ENCODE measurements at places on chromosomes 16 and 17.

GRCh38 chr17:44952946-44953475, 5.4 kb upstream of the KIF18B start:
- peaks cover 7% of the 10 kb centered on the region for H3K4me1 ChIP-seq
- no peak overlapping the region for H3K4me3 ChIP-seq
- no peak overlapping the region for H3K27ac ChIP-seq
- no peaks in the 10 kb centered on the region for H3K36me3 ChIP-seq
- DNase-seq: no peak

DNA sequence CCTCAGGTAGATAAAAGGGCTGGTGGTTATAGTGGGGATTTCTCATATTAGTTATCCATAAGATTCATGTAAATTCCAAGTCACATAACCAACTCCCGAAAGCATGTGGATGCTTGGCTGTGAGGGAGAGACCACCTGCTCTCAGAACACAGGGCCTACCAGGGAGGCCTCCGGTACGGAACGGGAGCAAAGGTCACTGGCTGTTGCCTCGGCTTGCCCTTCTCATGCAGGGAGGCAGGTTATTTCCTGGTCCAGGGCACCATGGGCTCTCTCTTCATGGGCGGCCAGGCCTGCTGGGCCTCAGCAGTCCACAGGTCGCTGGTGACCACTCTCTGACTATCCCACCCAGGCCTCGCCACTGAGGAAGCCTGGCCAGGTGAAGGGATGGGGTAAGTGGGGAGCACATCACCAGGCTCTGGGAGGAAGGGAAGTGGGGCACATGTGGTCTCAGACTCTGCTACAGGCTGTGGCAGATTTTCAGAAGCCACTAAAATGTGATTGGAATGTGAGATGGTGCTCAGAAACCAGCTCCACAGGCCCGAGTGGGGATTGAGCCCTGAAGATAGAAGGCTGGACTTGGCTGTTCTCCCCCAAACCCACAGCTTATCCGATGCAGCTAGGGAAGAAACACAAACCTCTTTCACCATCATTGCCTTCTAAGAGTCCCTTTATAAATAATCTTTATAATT, 45.4 kb downstream of the HNF1B start:
- peaks cover 34% of the 10 kb centered on the region for H3K27me3 ChIP-seq
- peaks cover 34% of the 10 kb centered on the region for H3K4me1 ChIP-seq

- H3K4me1 ChIP-seq: peaks cover 18% of the 10 kb centered on the region
- H3K4me3 ChIP-seq: peak overlapping the region; percentile 81
- no peaks in the 10 kb centered on the region for H3K36me3 ChIP-seq
- DNase-seq: peak; percentile 51
- no peaks in the 10 kb centered on the region for H3K27me3 ChIP-seq
These were observed 39.6 kb downstream of the WSB1 start for GRCh38 chr17:27333410-27333980.

DNA sequence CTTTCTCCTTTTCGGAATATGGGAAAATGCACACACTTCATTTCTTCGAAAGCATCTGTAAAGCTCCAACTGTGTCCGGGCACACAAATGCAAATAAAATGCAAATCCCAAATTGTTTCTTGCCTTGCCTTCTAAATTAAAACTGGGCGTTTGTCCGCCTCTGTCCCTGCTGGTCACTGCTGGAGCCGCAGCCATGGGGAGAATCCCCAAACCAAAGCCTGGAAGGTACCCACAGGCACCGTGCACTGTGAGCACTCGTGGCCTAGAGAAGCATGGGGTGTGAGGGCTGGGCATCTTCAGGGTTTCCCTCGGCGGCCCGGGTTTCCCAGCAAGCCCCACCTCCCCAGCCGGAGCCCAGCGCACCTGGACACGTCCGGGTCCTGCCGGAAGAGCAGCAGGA, 2.9 kb downstream of the SLC47A2 start:
- H3K27me3 ChIP-seq: no peaks in the 10 kb centered on the region
- H3K4me3 ChIP-seq: no peak overlapping the region
- no peaks in the 10 kb centered on the region for H3K36me3 ChIP-seq

DNA sequence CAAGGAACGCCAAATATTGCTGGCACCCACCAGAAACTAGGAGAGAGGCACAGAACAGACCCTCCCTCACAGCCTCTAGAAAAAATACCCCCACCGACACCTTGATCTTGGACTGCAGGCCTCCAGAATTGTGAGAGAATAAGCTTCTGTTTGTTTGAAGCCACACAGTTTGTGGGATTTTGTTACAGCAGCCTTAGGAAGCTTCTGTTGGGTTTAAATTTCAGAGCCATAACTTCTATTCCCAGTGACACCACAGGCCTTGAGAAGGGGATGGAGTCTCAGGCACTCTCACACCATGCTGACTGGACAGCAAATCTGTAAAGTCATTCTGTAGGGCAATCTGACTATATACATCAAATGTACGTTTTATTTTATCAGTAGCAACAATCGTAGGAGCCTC, 38.6 kb downstream of the RNF112 start:
- DNase-seq: no peak
- no peak overlapping the region for H3K4me3 ChIP-seq
- no peaks in the 10 kb centered on the region for H3K36me3 ChIP-seq
- H3K27me3 ChIP-seq: peaks cover 23% of the 10 kb centered on the region
- peaks cover 2% of the 10 kb centered on the region for H3K4me1 ChIP-seq
- H3K27ac ChIP-seq: no peak overlapping the region

GRCh38 chr17:81285179-81285878, 9.8 kb downstream of the SLC38A10 start:
- DNase-seq: peak; percentile 66
- peaks cover 2% of the 10 kb centered on the region for H3K36me3 ChIP-seq
- peaks cover 19% of the 10 kb centered on the region for H3K4me1 ChIP-seq
- H3K27me3 ChIP-seq: no peaks in the 10 kb centered on the region
- peak overlapping the region; percentile 94 for H3K27ac ChIP-seq

GRCh38 chr17:63293323-63294075, 152.6 kb downstream of the CYB561 start:
- no peak overlapping the region for H3K27ac ChIP-seq
- H3K4me3 ChIP-seq: no peak overlapping the region
- H3K27me3 ChIP-seq: no peaks in the 10 kb centered on the region
- peaks cover 30% of the 10 kb centered on the region for H3K36me3 ChIP-seq
- H3K4me1 ChIP-seq: peaks cover 11% of the 10 kb centered on the region
- DNase-seq: no peak

GRCh38 chr16:85730186-85730465, 20.8 kb downstream of the C16orf74 start:
- no peak overlapping the region for H3K4me3 ChIP-seq
- no peak overlapping the region for H3K27ac ChIP-seq
- no peaks in the 10 kb centered on the region for H3K36me3 ChIP-seq

DNA sequence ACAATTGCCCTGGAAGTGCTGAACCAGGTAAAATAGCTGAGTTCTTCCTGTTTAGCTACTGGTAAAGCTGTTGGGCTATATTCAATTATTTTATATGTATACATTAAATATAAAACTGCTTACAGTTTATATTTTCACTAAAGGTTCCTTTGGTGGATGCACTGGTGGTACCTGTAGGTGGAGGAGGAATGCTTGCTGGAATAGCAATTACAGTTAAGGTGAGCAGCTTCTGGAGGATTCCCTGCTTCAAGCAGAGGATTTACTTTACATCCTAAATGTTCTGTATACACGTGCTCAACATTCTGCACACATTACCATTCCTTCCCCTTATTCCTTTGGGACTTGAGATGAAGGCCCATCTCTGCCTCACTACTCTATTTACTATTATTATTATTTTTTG, 14.9 kb downstream of the TSR1 start:
- H3K27me3 ChIP-seq: no peaks in the 10 kb centered on the region
- peaks cover 29% of the 10 kb centered on the region for H3K36me3 ChIP-seq
- peaks cover 3% of the 10 kb centered on the region for H3K4me1 ChIP-seq
- H3K4me3 ChIP-seq: no peak overlapping the region
- H3K27ac ChIP-seq: no peak overlapping the region

- H3K36me3 ChIP-seq: no peaks in the 10 kb centered on the region
- H3K27ac ChIP-seq: no peak overlapping the region
- peaks cover 13% of the 10 kb centered on the region for H3K4me1 ChIP-seq
- no peak overlapping the region for H3K4me3 ChIP-seq
These were observed 26.4 kb upstream of the ABR start for GRCh38 chr17:1206026-1206777.

DNA sequence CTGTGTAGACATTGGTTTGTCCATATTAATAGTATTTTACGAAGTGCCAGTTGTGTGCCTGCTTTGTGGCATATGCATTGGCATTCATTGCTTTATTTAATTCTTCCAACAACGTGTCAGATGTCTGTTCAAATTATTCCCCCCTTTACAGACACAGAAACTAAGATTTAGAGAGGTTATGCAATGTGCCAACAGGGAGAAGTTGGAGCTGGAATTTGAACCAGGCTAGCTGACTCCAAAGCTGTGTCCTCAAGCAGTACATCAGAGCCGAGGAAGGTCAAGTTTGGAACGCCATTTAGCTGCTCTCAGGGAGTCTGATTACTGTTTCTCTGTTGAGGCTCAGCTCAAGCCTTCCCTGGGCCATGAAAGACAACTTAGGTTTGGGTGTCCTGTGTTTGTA, 232.3 kb downstream of the WWOX start:
- no peaks in the 10 kb centered on the region for H3K4me1 ChIP-seq
- H3K27me3 ChIP-seq: no peaks in the 10 kb centered on the region
- H3K27ac ChIP-seq: no peak overlapping the region
- no peak overlapping the region for H3K4me3 ChIP-seq
- no peaks in the 10 kb centered on the region for H3K36me3 ChIP-seq
- no peak for DNase-seq

DNA sequence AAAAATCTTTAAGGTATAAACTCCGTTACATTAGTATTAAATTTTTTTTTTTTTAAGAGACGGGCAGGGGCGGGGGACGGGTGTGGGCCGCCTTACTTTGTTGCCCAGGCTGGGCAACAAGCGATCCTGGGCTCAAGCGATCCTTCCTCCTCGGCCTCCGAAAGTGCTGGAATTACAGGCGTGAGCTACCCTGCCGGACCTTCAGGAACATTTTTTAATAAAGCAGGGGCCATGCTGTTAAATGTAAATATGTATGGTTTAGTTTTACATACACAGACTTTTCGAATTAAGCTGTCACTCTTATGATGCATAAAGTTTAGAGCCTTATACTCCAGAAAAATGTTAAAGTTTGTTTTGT, 2.4 kb downstream of the PPM1D start:
- no peak overlapping the region for H3K27ac ChIP-seq
- DNase-seq: no peak
- H3K27me3 ChIP-seq: no peaks in the 10 kb centered on the region
- H3K4me1 ChIP-seq: peaks cover 32% of the 10 kb centered on the region

DNA sequence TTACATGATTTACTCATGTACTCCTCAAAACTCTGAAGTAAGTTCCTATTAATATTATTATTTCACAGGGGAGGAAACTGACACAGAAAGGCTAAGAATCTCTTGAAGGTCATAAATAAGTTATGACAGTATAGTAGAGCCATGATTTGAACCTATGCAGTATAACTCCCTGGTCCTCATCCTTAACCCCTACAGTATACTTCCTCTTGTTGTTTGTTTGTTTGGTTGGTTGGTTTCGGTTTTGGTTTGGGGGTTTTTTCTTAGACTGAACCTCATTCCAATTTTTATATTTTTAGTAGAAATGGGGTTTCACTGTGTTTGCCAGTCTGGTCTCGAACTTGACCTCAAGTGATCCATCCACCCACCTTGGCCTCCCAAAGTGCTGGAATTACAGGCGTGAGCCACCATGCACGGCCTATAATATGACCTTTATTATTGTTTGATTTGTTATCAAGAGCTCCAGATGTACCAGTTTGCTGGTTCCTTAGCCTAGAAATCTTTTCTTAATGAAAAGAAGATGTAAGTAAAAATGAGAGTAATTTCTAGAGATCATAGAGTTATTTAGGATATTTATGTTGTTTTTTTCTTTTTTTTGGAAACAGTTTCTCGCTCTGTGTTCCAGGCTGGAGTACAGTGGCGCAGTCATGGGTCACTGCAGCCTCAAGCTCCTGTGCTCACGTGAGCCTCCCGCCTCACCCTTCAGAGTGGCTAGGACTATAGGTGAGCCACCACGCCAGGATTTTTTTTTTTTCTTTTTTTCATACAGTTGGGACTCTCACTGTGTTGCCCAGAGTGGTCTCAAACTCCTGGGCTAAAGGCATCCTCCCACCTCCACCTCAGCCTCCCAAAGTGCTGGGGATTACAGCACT, 4.8 kb downstream of the PRR11 start:
- H3K4me1 ChIP-seq: peaks cover 7% of the 10 kb centered on the region
- no peak for DNase-seq
- no peaks in the 10 kb centered on the region for H3K36me3 ChIP-seq
- no peak overlapping the region for H3K4me3 ChIP-seq
- H3K27ac ChIP-seq: no peak overlapping the region
- no peaks in the 10 kb centered on the region for H3K27me3 ChIP-seq

DNA sequence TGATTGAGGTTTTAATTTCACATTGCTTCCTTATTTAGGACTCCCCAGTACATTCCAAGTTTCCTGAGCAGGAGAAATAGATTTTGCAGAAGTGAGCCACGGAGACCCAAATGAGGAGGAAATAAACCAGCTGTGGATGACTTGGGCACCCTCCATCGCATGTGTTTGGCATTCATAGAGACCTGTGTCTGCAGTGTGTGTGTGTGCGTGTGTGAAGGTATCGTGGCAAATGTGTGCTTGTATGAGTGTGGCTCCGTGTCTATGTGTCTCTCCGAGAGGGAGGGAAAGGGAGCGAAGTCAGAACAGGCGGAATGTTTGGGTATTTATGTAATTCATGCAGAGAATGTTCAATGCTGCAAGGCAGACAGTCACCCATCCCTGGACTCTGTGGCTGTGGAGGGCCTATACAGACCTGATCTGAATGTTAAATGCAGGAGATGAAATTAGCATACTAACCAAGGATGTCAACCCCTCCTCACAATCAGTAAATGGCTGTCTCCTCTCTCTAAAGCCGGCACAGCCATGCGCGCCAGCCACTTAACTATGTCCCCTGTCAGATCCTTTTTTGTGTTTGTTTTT, 186.0 kb upstream of the ZFHX3 start:
- no peak overlapping the region for H3K4me3 ChIP-seq
- H3K27me3 ChIP-seq: no peaks in the 10 kb centered on the region
- H3K27ac ChIP-seq: no peak overlapping the region

GRCh38 chr17:51618476-51618875, 358.1 kb downstream of the UTP18 start:
- no peak overlapping the region for H3K4me3 ChIP-seq
- H3K27me3 ChIP-seq: peaks cover 29% of the 10 kb centered on the region
- no peaks in the 10 kb centered on the region for H3K4me1 ChIP-seq
- H3K36me3 ChIP-seq: no peaks in the 10 kb centered on the region
- H3K27ac ChIP-seq: no peak overlapping the region
- DNase-seq: no peak

DNA sequence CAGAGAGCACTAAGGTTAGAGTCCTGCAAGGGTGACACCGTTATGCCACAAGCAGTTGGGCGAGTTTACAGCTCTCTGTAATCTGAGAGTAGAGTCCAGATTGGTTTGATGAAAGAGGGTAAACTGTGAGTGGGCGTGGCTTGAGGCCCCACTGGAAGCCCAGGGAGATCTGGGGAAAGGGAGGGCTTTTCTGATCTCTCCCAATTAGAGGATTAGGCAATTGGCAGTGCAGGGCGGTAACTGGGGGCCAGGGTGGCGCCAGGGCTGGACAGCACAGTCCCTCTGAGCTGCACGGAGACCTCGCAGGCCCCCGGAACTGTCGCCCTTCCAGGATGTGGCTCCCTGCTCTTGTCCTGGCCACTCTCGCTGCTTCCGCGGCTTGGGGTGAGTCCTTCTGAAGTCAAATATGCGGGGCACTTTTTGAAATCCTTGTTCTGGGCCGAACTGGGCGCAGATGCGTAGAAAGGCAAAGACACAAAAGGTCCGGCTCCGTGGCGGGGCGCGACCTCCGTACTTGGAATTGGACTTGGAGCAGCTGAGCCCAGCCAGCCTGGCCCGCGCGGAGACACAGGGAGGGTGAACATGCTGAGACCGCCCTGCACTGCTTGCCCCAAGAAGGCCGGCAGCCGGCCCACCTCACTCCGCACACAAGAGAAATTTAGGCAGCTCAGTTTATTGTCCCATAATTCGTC, 72.4 kb downstream of the CES1 start:
- no peaks in the 10 kb centered on the region for H3K36me3 ChIP-seq
- no peak overlapping the region for H3K27ac ChIP-seq
- H3K27me3 ChIP-seq: peaks cover 22% of the 10 kb centered on the region
- no peak for DNase-seq
- no peaks in the 10 kb centered on the region for H3K4me1 ChIP-seq

Data from activated naive CD8-positive, alpha-beta T cell treated with anti-CD3 and anti-CD28 coated beads for 36 hours (primary cell).